ENCODE measurements at places on chromosomes 1 and 21.

GRCh38 chr1:234327577-234328164, 45.6 kb upstream of the COA6 start:
- no peak for DNase-seq

- no peak for DNase-seq
Observed at GRCh38 chr1:169925505-169926482, 32.1 kb upstream of the SCYL3 start.

DNA sequence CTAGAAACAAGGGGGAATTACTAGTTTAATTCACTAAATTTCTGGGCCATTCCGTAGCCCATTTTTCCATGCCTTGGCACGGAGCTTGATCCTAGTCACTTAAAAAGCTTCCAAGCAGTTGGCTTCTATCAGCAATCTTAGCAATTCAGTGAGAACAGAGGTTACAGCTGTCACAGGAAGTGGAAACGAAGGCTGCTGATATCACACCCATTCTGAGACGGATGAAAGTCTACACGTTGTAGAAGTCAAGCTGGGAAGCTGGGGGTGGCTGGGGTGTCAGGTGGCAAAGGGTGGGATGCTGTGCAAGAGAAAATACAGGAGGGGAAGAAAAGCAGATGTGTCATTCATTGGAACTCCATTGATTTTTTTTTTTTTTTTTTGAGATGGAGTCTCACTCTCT, 11.8 kb upstream of the STMN1 start:
- DNase-seq, result peak; percentile 22

DNA sequence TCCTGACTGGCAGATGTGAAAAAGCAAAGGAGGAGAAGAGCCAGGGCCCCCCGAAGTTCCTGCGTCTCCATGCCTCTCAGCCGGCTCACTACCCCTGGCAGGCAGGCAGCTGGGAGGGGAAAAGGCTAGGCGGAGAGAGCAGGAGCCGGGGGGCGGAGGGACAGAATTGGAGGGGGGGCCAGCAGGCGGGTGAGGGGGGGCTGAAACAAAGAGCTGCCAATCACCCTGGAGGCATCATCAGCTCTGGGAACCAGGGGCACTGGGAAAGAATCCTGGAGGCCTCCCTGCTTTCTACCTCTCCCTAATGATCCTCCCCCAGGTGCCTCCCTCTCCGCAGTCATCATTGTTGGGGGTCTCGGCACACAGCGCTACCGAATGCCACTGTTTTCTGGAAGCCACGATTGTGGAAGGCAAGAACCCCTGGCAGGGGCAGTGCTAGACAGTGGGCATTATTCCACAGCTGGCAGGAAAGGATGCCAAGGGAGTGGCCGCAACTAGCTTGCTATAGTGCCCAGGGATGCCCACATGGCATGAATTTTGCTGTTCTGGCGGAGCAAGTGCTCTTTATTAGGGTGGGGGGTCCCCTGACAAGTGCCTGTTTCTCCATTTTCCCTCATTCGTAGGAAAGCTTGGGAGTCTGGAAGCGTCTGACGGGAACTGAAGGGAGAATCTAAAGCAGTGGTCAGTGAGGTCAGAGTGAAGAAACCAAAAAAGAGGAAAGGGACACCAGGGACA, at the start of gene THBS3:
TSS of gene THBS3 (minus strand) at position 92 of the 735 bp plus-strand sequence. CDS start at position 71, 21 bp downstream.
- DNase-seq, result peak; percentile 19

- no peak for DNase-seq
Observed at GRCh38 chr1:180198196-180198595, 31.9 kb upstream of the LHX4 start.

GRCh38 chr1:37006132-37006868, 28.0 kb downstream of the GRIK3 start:
- no peak for DNase-seq

- no peak for DNase-seq
Observed at GRCh38 chr1:24440436-24440835, 24.8 kb downstream of the NIPAL3 start.

DNA sequence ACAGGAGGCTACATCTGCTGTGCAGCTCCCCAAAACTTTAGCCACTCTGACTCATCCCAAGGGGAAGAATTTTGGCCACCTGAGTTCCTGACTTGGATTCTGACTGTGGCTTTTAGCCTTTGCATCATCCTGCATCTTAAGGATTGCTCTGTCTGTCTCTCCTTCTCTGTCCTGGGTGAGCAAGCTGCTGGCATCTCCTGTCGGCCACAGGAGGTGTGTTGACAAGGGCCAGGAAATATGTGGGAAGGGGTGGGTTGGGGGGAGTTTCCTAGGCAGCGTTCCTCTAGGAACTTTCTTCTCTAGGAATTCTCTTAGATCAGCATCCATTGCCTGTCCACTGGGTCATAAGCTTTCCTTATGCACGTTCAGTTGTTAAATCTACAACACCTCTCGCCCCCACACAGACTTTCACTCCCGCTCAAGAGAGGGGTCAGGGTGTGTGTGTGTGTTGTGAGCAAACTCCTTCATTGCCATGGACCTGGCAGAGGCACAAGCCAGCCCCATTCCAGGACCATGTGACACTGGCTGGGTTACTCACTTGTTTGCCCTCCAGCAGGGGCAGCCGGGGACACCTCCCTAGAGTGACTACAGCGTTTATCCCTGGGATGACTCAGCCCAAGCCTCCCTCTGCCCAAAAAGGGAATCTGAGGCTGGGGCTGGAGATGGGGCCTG, 145.0 kb upstream of the DUSP10 start:
- DNase-seq, result no peak

- DNase-seq, result no peak
Observed at GRCh38 chr1:155933591-155934096, 569 bp downstream of the KHDC4 start.

GRCh38 chr1:212684521-212685090, 15.0 kb downstream of the BATF3 start:
- no peak for DNase-seq

- DNase-seq, result no peak
Observed at GRCh38 chr1:243642936-243643335, 207.1 kb downstream of the AKT3 start.

DNA sequence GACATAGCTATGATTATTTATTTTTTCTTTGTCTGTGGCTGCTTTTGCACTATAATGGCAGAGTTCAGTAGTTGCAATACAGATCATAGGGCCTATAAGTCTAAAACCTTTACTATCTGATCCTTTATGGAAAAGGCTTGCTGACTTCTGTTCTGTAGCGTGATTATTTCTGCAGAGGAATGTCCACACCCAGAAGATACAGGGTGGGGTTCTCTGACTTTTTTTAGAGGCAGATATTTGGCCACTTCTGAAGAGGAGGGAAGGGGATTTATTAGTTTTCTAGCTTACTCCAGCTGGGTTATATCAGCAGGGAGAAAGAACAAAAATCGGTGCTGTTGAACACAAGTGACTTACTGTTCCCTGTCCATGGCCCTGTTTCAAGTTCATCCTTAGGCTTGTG, 97.6 kb downstream of the RPE65 start:
- DNase-seq, result no peak

Data from CD4-positive, alpha-beta T cell treated with Interleukin-15 for 4 hours (primary cell).